ENCODE measurements at places on chromosomes 6 and 20.
A peak's percentile ranks its signal among the peaks of the same experiment; 100 is the strongest.

DNA sequence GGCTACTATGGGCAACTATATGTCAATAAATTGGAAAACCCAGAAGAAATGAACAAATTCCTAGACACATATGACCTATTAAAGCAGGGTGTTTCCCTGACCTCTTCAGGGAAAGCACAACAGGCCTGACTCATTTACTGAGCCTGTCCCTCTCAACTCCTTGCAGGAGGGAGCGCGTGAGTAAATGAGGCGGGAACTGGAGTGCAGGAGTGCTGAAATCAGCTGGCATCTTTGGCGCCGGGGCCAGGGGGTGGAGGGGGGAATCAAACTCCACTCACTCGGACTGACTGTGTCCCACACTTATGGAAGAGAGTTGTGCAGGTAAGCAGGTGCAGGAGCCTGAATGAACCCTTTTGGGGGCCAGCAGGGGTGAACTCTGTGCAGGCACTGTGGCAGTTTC lies 671.2 kb upstream of the PTCHD4 start:
- no peak for DNase-seq

DNA sequence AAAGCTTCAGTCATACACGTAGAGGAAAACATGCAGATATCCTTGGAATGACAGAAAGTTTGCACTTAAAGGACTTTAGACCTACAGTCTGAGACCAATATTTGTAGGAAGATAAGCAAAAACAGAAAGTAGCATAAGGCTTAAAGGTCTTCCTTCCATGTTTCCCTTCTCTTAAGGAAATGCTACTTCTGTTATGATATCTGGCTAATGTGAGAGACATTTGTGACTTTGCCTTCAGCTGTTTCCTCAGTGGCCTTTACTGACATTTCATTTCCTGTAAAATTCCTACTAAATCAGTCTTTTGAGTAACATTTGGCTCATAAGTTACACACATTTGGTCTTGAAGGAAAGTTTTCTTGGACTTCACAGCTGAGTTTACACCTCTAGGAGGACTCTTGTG lies 713.4 kb downstream of the TBC1D32 start:
- no peak for DNase-seq

- DNase-seq: no peak
Measured at GRCh38 chr6:117637770-117638169, 35.5 kb upstream of the GOPC start.

GRCh38 chr6:121603486-121603885 lies 168.0 kb downstream of the GJA1 start:
- DNase-seq: no peak

DNA sequence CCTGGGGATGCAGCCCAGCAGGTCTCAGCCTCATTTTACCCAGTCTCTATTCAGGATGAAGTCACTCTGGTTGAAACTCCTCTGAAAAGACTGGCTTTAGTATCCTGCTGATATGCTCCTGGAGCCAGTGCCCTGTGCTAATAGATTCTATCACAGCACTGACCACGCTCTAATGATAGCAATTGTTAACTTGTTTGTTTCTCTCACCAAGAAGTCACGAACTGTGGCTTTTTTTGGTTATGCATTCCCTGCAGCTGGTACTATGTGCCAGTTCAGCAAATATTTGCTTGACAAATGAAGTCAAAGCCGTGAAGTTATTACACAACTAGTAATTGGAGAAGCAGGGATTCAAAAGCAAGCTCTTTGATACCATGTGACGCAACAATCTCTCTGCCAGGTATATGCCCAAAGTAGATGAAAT lies 754.6 kb downstream of the KIF16B start:
- no peak for DNase-seq

DNA sequence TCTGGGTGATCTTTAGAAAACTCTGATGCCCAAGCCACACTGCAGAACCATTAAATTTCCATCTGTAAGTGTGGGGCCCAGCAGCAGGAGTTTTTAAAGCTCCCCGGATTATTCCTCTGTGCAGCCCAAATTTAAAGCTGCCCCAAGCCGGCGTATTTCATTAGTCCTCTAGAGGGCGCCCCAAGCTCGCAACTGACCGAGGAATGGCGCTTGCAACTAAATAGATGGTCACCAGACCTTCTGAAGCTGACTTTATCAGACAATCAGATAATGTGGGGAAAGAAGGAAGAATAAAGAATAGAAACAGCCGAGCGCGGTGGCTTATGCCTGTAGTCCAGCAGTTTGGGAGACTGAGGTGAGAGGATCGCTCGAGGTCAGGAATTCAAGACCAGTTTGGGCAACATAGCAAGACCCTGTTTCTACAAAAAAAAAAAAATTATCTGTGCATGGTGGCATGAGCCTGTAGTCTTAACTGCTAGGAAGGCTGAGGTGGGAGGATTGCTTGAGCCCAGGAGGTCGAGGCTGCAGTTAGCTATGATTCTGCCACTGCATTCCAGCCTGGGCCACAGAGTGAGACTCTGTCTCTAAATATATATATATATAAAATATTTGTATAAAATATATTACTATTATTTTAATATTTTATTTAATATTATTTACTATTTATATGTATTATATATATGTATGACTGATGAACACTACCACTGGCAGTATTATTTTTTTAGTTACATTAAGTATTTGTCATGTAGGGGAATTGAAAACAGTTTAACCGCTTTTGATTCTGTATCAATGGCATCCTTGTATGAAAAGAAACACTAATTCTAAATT lies 56.0 kb downstream of the OTOR start:
- no peak for DNase-seq

DNA sequence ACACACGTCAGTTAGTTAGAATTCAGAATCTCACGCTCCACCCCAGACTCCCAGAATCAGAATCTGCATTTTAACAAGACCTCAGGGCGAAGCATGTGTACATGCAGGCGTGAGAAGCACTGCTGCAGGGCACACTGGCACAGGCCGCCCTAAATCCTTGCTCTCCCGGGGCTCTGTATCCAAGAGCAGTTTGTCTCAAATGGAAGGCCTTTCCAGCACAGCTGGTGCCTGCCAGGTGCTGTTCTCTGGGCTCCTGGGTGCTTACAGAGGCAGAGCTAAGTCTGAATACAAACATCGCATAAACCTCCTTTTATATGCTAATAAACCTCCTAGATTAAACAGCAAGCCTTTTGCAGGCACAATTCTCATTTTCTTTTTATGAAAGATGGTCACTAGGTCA lies 119.1 kb upstream of the CD93 start:
- no peak for DNase-seq

DNA sequence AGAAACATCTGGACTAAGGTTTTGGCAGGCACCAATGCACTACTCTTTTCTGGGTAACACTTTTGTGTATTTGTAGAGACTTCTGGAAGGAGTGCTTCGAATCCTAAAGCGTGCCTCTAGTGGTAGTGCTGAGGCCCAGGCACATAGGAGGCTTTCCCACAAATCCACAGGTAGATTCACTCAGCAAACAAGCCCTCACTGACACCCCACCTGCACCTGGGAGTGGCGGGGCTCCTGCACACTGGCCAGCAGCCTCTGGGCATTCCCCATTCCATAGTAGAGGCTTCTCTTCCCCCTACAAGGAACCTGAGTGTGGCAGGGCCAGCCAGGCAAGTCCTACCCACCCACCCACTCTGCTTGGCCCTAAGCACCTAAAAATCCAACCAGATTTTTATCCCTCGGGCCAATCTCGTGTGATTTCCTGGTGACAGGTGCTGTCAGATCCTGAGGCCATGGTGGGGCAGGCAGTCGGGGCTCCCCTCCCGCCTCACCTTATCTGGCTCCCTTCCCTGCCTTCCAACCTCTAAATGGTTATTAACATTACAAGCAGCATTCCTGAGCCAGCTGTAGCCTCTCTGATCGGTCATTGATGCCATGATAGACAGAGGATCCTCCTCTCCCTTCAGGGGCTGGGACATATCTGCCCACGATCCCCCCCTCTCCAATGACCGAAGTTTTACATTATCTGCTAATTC lies 82.4 kb downstream of the SLC2A10 start:
- DNase-seq: no peak

GRCh38 chr20:32681175-32682084 lies 7.7 kb upstream of the C20orf203 start:
- DNase-seq: no peak

DNA sequence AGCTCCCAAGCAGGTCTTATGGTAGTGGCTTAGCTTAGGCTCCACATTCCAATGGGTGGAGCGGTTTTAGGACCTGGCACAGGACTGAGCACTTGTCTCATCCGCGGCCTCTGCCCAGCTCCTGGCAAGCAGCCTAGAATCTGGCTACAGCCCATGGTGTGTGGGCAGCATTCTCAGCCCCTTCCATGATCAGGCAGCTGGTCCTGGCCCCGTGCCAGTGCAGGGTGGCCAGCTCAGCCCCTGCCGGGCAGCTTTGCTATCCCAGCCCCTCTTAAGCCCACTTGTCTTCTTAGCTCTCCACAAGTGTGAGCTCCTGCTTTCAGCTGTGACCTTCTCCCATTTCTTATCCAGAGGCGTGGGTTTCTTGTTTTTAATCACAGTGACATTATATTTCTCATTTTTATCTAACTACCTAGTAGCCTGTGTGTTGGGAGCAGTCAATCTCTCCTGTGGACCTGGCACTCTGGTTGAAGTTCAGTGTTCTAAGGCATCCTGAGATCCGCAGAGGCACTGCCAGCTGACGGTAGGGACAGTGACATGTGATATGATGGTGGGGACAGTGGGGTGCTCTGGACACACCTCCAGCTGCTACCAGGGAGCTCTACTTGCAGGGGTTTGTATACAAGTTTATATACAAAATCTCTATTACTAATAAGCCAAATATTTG lies 119.9 kb upstream of the PRND start:
- DNase-seq: no peak

- DNase-seq: no peak
Measured at GRCh38 chr6:26493258-26493657, 6.8 kb upstream of the BTN1A1 start.

- DNase-seq: peak; percentile 69
Measured at GRCh38 chr6:37155394-37156312, 14.3 kb upstream of the PIM1 start.

Data from stimulated activated CD8-positive, alpha-beta memory T cell treated with anti-CD3 and anti-CD28 coated beads, Interleukin-15, amount 100 ng/mL, for 48 hours (primary cell).